IPS DF 19.7 (cell line): ENCODE measurements at places on chromosomes 2 and 18.

DNA sequence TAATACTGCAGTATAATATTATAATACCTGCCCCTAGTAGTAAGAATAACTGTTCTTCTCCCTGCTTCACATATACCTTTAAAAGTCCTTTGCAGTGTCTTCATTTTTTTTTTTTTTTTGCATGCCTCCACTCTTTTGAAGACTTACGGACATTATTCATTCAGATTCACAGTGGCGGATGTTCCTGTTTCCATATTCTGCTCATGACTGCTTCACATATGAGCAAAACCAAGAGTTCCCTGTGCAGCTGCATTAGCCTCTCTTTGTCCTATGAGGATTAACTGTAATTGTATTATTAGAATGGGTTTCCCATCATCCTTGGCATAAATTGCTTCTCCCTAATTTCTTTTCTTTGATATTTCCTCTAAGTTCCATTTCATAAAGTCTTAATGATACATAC, 12.8 kb downstream of the IL18RAP start:
- no peak for DNase-seq

DNA sequence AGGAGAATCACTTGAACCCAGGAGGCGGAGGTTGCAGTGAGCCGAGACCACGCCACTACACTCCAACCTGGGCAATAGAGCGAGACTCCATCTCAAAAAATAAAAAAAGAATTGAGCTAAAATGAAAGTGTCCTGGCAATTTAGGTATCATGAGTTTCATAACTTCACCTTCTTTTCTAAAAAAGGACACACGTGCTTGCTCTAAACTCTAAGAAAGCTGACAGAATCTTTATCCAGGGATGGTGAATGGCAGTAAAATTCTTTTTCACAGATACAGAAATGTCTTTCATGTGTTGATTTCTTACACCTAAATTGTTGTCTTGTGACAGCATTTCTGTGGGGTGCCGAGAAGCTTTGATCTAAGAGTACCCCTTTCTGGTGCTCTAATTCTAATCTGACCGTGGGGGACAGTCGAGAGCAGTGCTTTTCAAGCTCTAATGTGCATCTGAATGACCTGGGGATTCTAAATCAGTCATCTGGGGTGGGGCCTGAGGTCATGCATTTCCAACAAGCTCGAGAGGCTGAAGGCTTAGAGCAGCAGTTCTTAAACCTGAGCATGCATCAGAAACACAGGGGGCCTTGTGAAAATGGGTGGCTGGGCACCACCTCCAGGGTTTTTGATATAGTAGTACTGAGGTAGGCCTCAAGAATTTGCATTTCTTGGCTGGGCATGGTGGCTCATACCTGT, 42.1 kb upstream of the REL start:
- DNase-seq = peak; percentile 30

DNA sequence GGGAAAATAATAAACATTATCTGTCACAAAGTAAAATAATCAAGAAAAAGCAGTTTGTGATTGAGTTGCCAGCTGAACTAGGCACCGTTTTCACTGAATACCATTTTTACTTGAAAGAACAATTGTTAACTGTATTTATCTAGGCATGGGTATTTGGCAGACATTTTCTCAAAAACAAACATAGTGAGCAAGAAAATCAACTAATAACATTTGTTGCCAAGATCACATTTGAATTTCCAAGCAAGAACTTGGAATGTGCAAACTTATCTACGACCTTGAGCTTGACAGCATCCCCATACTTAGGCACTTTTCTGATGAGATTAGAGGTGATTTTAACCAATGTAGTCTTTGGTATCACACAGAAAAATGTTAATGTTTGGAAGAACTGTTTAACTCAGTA, 16.7 kb downstream of the SS18 start:
- no peak for DNase-seq

- no peak for DNase-seq
Observed at GRCh38 chr2:55147041-55147440, 85.1 kb downstream of the CLHC1 start.

DNA sequence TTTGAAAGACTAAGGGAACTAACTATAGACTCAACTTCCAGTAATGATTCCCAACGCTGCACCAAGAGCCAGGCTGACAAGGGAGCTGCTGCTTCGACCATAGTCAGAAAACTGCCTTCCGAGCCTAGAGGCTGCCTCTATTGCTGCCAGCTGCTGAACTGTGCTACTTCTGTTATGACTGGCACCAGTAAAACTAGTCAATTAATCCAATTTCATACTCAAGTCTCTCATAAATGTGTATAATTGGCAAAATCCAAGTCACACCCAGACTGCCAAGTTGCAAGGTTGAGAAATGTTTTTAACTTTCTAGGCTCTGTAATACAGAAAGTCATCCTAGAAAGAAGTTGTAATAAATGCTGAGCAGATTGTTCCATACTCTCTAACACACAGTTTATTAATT, 117.4 kb downstream of the SPOPL start:
- no peak for DNase-seq
